Activated B cell treated with CpG ODN at 0.5 μM for 24 hours (primary cell): ENCODE measurements at places on chromosomes 3 and 15.

DNA sequence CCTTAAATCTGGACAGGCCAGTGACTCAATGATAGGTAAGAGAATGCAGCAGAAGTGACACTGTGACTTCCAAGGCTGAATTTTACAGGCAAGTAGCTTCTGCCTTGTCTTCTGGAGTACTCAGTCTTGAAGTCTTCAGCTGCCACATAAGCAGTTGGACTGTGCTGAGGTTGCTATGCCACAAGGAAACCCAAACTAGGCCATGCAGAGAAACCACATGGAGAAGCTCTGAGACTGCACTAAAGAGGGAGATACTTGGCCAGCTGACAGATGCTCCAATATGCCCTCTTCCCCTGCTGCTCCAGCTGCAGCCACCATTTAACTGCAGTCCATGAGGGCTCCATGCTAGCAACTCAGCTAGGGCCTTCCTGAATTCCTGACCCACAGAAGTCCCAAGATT lies 119.4 kb upstream of the GADL1 start:
- no peak for DNase-seq

- DNase-seq = no peak
These were observed 17.3 kb upstream of the NCK1 start for GRCh38 chr3:136844724-136845123.

DNA sequence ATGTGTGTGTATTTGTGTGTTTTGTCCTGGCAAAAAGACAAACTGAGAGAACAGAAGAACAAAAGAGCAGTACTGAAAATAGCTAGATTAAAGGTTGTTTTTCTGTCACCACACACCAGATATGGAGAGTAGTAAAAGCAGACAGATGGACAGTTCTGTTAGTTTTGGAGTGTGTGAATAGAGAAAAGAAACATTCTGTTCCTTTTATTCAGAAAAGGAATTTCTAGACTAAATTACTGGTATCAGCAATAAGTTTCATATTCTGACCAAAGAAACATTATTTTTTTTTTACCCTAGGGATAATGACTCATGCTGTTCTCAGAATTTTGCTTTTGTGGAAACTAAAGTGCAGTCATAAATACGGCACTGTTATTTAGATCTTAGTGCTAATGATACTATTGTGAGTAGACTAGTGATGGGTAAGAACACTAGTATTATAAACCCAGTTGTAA lies 32.9 kb downstream of the PIK3CA start:
- no peak for DNase-seq

DNA sequence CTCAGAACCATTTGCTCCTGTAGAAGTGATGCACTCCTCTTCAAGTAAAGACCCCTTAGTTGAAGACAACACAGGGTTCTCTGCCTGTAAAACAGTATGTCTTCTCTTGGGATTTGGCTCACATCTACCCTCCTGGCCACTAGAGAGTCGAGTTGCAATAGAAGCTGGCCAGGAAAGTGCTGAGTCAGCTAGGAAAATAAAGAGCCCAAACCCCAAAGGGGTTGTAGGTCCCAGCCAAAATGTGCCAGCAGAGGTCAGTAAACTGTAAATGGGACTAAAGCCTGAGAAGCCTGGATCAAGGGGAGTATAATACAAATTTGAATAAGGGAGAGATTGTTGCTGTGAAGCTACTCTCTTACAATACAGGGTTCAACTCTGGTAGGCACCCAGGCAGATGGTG lies 37.2 kb upstream of the THBS1 start:
- no peak for DNase-seq

GRCh38 chr3:31947671-31948091 lies 33.4 kb downstream of the OSBPL10 start:
- DNase-seq = no peak

- no peak for DNase-seq
These were observed 2.8 kb upstream of the ISG20 start for GRCh38 chr15:88636050-88636449.

DNA sequence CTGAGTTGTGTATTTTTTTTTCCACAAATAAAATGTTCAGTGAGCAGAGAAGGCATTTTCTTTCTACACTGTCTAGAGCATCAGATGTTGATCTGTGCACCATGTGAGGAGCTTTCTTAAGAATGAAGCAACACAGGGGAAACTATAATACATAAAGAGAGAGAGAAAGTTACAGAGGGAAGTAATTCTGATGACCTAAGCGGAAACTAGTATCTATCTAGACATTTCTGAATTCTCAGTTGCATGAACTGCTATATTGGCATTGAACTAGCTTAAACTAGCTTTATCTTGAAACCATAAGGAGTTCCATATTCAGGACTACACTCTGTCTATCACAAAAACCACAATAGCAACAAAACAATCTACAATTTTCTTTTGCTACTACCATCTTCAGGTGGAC lies 822.4 kb downstream of the VGLL3 start:
- no peak for DNase-seq

GRCh38 chr3:11593318-11594034 lies 50.2 kb downstream of the VGLL4 start:
- DNase-seq = no peak

DNA sequence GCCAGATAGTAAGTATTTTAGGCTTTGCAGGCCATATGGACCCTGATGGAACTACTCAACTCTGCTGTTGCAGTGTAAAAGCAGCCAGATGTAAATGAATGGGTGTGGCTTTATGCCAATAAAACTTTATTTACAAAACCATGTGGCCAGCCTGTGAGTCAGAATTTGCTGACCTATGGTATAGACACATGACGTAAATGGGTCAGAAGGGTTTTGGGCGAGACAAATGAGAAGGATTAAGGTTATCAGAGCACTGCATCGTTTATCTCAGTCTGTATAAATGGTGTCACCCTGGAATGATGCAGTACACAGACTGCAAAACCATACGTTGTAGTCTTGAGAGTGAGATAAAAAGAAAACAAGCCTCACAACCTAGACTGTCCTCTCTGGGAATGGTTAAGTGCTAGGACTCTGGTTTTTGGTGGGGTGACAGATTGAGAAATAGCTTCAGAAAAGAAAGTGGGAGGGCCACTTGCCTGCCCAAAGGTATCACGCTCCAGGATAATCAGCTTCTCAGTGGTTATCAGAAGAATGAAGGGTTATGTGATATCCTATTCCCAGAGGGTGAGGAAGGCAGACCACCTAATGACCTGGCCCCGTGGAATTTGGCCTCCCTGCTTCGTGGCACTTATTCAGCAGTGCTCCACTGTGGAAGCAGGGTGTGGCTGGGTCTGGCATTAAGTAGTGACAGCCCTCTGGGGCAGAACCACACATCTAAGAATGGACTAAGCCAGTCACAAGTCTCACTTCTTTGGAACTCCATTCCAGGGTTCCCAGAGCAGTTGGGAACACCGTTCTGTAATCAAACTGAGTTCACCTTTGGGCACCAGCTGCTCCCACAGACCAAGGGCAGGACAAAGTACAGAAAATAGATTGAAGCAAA lies 46.1 kb downstream of the ABHD5 start:
- no peak for DNase-seq

- no peak for DNase-seq
These were observed 181.5 kb upstream of the ICE2 start for GRCh38 chr15:60660290-60661051.

GRCh38 chr3:57046101-57046765 lies 14.2 kb upstream of the SPATA12 start:
- no peak for DNase-seq

GRCh38 chr15:70044168-70044567 lies 53.5 kb downstream of the TLE3 start:
- DNase-seq = no peak

- no peak for DNase-seq
These were observed 1.1 kb downstream of the HHATL start for GRCh38 chr3:42701371-42702065.

- DNase-seq = no peak
These were observed 110.7 kb upstream of the C2CD4B start for GRCh38 chr15:62275831-62276230.

DNA sequence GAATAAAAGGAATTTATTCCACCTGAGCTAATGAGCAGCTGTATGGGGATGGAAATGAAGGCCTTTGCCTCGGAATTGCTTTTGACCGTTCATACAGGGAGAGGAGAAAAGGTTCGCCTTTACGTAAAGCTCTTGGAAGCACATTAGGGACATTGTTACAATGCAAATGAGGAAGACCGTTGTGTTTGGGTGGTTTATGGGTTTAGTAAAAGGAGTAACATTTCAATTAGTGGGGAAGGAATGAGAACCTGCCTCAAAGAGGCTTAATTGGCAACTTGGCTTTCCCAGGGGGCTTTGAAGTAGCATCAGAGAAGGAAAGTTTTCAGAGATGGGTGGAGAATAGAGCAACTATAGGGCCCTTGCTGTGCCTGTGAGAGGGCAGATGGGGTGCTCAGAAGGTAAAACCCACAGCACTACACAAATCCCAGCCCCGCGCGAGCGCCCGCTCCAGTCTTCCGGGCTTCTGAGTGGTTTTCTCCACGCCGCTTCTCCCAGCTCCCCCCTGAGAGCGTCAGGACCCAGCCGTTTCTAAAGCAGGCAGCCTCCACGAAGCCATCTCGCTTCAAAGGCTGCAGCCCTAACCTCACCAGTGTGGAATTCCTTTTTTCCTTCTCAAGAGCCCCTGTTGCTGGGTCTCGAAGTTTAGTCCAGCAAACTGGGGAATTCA lies 192.0 kb upstream of the HES1 start:
- DNase-seq = no peak

GRCh38 chr3:2198776-2199279 lies 100.2 kb downstream of the CNTN4 start:
- no peak for DNase-seq

DNA sequence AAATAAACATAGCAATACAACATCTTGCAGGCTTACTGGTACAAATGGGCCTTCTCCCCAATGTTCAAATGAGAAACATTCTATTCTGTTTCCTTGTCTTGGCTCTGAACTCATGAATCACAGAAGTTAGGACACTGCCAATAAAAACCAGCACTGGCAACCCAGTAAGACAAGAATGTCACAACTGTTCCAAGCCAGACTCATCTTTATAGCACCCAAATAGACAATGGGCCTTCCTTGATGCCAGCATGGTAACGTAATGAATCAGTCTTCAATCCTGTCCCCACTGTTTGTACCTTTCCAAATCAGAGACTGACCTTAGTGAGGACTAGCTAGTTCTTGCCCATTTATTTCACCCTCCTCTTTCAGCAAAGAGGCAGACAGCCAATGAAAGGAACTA lies 14.1 kb upstream of the RPS17 start:
- DNase-seq = no peak

GRCh38 chr3:105564546-105565288 lies 198.0 kb downstream of the ALCAM start:
- DNase-seq = no peak

GRCh38 chr15:95290176-95290974 lies 1040.1 kb upstream of the NR2F2 start:
- DNase-seq = no peak

DNA sequence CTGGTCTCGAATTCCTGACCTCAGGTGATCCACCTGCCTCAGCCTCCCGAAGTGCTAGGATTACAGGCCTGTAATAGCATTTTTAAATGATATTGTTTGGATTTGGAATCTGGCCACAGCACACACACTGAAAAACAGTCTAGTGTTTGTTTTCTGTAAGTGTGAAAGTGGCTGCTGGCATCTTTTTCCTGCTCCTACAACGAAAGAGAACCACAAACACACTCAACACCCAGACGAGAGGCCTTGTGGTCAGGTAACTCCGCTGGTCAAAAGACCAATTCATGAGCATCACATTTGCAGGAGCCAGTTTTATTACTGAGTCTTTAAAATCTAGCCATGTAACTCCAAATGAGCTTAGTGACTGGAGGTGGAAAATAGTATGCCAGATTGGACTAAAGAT lies 50.2 kb downstream of the IMPG2 start:
- no peak for DNase-seq

DNA sequence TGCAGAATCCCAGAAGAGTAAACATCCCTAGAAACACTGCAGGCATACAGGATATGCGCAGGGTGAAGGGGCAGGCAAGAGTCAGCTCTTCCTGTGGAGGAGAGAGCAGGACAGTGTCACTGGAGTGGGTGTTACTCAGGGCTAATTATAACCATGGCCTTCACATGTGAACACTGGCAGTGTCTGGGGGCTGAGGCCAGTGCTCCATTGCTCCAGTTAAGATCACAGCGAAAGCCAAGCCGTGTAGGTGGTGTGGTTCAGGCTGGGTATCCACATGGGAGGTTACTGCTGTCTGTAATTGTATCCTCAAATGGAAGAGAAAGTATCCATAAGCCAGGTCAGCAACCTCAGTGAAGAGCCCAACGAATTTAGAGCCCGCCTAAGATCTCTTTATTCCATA lies 84.6 kb downstream of the MESD start:
- DNase-seq = no peak

DNA sequence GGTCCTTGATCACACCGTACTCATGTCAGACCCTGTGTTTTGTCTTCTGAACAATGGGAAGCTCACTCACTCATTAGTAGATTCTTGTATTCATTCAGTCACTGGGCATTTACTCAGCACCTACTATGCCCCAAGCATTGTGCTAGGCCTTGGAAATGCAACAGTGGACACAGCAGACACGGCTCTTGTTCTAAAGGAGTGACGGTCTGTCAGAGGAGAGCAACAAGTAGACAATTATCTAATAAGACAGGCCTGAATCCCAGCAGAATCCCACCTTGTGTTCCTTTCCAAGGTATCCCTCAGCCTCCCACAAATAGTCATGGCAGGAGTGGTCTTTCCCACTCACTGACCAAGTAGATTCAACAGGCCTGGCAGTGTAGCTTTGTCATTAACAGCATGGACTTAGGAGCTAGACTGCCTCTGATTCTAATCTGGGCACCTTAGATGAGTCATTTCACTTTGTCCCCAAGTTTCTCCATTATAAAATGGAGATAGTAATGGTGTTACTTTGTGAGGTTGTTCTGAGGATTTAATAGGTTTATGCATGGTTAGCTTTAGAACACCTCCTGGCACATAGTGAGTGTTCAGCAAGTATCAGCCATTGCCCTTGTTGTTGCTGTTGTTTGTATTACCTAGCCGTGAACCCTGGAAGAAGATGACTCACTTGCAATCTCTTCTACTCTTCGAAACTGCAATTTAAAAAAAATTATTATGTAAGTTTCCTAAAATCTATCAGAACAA lies 69.1 kb downstream of the SSUH2 start:
- no peak for DNase-seq
